ENCODE measurements at places on chromosomes 5 and 9.

DNA sequence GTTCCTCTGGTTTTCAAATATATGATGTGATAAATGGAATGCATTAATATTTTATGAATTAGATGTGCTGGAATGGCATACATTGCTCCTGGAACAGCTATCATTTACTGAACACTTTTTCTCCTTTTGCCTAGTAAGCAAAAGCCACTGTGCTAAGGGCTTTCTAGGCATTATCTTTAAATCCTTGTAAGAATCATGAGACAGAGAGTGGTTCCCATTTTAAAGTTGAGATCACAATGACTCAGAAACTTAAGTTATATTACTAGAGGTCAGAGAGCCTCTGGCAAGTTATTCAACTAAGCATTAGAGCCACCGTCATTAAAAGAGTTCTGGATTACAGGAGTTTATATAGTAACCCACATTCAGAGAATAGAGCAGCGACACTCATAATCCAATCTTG, 26.7 kb upstream of the FSD1L start:
- DNase-seq = no peak

- no peak for DNase-seq
These were observed 107.2 kb upstream of the SLIT3 start for GRCh38 chr5:169408171-169408570.

- DNase-seq = no peak
These were observed 122.9 kb upstream of the SARDH start for GRCh38 chr9:133861086-133861485.

GRCh38 chr5:439636-440035, 3.3 kb upstream of the EXOC3 start:
- DNase-seq = no peak

- no peak for DNase-seq
These were observed 13.9 kb downstream of the ZCCHC9 start for GRCh38 chr5:81315336-81315735.

DNA sequence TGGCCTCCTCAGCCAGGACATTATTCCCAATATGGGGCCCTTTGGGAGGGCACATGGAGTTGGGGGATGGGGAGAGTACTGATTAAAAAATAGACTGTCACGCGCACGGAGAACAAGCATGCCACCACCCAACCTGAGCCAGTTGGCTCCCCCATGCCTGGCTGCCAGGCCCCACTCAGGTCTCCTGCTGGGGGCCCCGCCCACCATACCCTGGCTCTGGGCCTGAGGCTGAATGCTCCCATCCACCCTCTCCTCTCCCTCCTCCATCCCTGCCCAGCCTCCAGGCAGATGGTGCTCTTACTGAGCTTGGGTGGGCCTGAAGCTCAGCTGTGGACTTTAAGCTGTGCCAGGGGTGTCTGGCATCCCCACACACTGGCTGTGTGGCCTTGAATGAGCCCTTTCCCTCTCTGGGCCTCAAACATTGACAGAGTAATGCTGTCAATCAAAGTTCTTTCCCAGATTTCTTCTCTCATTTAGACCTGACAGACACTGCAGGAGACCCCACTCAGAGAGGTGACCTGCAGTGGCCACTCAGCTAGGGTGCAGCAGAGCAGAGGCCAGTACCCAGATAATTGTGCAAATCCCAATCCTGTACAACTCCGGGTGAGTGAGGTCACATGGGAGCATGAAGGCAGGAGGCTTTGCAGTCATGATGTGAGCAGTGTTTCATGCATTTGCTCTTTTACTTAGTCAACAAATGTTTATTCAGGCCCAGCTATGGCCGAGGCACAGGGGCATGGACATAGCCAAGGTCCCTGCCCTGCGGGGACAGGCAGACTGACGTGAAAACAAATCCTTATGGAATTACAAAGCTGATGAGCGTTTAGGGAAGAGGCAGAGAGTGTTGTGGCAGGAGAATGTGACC, 9.8 kb upstream of the SYNPO start:
- DNase-seq = no peak

DNA sequence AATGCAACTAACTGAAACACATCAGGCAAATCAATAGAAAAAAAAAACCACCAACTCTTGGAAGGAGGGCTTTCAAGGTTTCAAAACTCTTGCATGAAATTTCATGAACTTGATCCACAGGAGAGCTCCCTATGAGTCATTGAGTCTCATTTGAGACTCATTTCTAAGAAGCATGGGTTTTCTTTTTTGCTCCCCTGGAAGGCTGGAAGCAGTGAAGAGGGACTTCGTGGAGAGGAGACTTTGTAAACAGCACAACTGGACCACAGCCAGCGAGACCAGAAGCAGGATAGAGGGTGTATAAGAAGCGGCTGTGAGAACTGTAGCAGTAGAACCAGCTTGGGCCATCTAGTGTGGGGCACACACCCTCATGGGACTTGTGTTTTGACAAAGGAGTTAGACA, 41.2 kb upstream of the RAPGEF1 start:
- DNase-seq = peak; percentile 8

GRCh38 chr9:81030027-81030426, 659.3 kb downstream of the TLE1 start:
- no peak for DNase-seq

DNA sequence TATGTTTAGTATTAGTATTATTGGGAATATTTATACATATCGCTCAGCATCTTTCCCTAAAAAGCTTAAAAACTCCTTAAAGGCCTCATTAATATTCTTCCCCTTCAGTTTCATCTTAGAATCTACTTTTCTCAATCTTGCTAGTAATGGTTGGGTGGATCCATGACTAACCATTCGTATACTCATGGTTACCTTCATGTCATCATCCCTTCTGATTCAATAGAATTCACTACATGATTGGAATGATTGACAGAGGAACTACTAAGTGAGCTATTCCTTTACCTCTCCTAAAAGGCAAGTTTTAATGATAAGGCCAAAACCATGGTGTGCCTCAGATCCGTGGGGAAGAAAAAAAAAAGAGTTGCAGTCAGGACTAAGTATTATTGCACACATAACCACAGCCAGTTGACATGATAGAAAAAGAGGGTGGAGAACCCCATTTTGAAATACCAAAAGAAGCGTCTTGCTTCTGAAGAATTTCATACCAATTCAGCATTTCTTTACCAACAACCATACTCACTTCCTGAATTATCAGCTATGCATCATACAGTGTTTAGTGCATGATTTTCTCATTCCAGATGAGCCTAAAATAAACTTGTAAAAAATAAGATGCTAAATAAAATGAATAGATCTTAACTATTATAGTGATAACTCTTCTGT, 624.6 kb downstream of the PDE4D start:
- DNase-seq = no peak

GRCh38 chr5:113022661-113023060, 46.1 kb downstream of the DCP2 start:
- DNase-seq = peak; percentile 43

DNA sequence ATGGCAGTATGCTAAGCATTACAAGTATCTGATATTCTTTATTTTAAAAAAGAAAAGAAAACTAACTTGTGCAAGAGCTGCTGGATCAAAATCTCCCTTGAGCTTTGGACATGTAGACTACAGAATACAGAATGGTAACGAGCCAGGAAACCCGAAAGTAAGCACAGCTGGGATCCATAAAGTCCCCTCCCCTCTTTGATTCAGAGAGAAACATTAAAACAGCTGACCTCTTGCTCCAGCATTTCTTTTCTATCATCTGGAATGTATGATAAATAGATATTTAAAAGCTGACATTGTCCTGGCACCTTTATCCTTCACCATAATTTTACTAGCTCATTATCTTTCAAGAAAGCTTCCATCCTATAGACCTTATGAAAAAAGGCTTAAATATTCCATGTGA, 28.2 kb upstream of the LPAR1 start:
- DNase-seq = no peak

- DNase-seq = peak; percentile 10
These were observed 48.0 kb upstream of the CAST start for GRCh38 chr5:96614110-96614691.

DNA sequence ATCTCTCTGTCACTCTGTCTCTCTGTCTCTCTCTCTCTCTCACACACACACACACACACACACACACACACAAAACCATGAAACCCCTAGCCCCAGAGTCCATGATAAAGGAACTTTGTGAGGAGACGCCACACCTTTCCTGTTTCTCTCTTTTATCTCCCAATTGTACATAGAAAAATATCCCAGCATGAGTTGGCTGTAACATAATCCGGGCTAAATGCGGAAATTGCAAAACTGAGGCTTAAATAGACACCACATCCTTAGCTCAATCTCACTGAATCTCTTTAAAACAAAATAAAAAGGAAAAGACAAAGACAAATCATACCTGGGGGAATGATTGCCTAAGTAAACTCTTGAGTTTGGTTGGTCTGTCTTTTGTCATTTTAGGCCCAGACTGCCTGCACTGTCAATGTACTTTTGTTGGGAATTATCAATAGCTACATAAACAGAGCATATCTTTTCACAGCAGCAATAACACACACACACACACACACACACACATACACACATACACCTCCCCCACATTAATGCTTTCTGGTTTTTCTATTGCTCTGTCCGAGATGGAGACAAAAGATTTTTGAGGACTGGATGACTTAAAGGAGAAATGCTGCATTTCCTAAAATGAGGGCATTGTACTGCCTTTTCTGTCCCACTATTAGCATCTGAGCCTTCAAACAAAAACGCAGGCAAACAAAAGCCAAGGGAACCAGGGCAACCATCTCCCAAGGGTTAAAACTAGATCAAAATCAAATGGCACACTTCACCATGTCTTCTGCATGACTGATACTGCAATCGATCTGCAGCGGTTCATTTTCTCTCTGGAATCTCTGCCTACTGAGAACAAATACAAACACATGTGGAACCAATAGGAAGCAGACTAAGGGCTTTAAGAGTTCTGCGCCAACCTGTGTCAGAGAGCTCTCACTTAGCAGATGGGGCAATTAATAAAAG, 321.5 kb downstream of the NFIB start:
- no peak for DNase-seq

- no peak for DNase-seq
These were observed 123.0 kb upstream of the LHFPL2 start for GRCh38 chr5:78771260-78772205.

DNA sequence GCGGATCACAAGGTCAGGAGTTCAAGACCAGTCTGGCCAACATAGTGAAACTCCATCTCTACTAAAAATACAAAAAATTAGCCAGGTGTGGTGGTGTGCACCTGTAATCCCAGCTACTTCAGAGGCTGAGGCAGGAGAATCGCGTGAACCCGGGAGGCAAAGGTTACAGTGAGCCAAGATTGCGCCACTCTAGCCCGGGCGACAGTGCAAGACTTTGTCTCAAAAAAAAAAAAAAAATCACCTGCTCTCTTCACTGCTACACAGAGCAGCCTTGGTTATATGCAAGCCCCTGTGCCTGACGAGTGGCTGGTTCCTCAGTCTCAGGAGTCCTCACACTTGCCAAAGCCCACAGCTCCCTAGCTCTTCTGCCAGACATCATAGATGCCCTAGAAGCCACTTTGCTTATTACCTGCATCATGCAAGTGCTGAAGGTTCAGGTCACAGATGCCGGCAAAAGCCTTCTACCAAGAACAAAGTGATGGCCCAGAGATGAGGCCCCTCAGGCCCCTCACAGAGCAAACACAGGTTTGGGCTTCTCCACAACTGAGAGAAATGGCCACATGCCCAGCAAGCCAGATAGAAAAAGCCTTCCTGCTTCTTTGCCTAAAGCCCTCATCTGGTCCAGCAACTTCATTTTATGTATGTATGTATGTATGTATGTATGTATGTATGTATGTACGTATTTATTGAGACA, 176.4 kb downstream of the AUH start:
- no peak for DNase-seq

GRCh38 chr5:112183874-112184273, 235.2 kb downstream of the EPB41L4A start:
- DNase-seq = no peak

GRCh38 chr9:72598639-72599038, 77.2 kb downstream of the TMC1 start:
- no peak for DNase-seq

- no peak for DNase-seq
These were observed 54.7 kb upstream of the PRLR start for GRCh38 chr5:35285011-35285410.

DNA sequence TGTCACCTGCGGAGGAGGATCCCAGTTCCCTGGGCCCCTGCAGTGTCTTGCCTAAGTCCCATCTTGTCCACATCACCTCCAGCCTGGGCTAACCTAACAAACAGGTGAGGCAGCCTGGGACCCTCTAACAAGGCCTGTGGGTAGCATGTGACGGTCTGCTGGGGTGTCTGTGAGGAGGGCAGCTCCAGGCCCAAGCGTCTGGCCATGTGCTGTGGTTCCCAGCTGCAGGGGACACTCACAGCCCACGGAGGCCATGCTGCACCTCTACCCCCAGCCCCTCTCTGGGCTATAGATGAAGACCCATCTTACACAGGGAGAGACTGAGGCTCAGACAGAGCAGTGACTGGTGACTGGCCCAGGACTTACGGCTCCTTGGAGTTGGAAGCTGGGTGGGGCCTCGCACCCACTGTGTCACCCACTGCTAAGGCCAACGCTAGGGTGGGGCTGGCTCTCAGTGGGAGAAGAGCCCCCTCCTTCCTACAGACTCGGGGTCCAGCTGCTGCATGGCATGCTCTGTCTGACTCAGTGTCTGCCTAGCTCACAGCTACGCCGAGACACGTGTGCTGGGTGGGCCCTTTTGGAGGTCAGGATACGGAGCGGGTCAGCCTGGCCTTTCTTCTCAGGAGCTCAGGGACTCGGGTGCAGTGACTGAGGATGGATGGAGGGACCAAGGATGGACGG, 40.8 kb upstream of the RNF130 start:
- DNase-seq = no peak

GRCh38 chr9:138096519-138096845, 218.9 kb downstream of the CACNA1B start:
- DNase-seq = no peak

DNA sequence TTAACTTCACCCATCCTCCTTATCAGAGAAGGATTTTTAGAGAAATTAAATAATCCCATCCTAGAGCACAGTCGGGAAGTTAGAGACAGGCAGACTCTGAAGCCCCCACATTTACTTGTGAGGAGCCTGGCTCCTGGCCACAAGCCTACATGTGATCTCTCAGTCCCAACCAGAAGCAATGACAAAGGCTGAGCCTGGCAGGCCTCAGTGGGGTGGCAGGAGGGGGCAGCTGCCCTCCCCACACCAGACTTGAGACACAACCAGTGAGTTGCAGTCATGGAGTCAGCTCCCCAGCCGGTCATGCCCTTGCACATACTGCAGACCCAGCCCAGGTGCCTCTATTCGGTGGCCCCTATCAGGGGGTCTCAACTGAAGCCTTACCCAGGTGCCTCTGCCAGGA, 11.0 kb downstream of the NAIF1 start:
- DNase-seq = no peak

DNA sequence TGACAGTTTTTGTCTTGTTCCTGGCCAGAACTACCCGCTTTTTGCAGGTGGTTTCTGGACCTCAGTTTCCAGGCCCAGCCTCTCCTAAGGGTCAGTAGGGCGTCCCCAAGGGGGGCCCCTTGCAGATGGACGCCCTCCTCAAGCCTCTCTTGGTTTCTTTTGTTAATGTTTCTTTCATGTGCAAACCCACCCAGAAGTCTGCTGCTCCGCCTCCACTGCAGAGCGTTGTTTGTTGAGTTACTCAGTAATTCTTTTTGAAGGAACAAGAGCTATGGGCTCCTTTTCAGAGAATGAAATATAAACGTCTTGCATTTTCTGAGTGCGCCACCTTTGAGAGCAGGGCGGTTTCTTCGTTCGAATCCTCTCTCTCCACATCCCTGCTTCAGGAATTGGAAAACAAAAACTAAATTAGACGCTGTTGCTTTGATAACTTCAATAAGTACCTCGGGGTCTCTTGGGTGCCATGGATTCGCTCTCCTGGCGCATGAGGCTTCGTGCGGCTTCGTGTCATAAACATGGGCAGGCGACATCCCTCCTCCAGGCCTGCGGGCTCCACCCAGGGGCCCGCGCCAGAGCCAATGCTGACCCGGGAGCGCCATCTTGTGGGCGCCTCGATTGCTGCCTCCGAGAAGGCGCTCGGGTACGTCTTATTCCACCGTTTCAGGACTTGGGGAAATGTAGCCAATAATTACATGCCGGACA, 38.3 kb upstream of the CKMT2 start:
- peak; percentile 76 for DNase-seq
